Mammary epithelial cell (primary cell): ENCODE measurements at places on chromosomes 7 and 10.

DNA sequence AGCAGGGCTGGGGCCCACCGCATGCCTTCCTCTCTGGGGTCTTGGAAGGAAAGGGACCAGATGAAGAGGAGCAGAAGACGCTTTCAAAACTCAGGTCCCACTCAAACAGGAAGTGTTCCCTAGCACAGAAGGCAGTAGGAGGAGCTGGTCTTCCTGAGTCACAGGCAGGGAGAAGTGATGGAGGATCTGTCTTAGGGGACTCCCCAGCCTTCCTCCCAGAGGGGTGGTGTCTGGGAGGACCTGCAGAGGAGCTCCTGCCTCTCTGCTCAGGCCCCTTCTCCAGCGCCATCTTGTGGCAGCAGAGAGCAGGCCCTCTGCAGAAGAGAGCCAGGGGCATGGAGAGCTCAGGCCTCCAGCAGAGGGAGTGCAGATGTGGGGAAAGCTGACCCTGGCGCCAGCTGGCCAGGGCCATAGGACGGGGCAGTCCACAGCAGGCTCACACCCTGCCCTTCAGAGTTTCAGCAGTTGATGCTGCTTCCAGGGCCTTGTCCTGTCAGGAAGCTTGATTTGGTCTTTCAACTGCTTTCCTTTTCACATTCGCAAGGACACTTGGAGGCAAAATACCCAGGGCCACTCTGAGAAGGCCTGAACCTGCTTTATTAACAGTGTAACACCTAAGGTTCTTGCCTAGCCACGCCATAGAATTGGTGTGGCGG lies 62.2 kb upstream of the TARP start:
- peak; percentile 75 for DNase-seq

GRCh38 chr7:114885836-114886235 lies 36.1 kb upstream of the MDFIC start:
- peak; percentile 5 for DNase-seq

DNA sequence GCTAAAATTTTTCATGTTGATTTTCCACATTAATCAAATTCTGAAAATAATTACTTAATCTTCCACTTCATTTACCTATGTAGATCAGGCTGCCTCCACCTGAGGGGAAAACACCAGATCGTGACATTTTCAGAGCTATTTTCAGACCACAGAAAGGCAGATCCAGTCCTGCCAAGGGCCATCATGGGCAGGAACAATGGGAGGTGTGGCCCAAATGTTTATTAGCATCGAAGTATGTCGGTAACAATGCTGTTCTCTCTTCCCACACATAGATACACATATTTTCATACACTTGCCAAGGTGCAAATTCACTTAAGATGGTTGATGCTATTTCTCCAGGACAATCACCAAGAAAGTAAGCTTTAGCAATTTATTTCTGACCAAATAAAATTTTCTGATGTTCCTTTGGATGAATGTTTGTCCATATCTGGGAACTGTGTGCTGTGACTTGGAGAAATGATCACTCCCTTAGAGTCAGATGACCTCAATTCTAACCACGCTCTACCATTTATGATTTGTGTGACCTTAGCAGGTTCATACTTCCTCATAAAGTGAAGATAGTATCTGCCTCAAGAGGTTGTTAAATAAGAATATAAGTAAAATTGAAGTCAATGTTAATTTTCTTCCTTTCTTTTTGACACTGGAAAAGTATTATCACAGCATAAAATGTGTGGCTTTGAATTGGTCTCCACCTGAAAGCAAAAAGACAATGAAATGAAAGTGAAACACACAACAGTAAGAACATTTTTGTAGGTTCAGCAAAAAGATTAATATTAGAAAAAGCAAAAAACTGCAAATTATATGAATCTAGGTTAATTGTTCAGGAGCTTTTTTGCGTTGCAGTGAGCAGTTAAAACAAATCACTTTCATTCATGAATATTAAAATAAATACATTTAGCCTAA lies 310.4 kb upstream of the PHF14 start:
- no peak for DNase-seq

DNA sequence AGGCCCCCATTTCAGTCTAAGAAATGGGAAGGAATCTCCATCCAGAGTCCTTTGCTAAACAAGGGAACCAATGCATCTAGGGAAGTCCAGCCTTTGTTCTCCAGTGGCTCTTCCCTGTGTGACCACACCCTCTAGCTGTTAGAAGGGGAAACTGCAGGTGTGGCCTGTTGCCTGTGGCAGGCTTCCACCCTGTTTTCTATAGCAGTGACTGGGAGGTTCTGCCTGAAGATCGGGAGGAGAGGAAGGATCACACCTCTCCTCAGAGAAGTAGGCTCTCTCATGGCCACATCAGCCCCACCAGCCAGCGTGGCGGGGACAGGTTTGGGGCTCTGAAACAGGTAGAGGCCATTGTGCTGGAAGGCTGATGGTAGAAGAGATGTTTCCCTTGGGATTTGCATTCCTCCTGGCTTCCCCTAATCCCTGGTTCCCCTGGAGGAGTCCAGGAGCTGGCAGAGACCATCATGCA lies 47.7 kb upstream of the TRIM8 start:
- DNase-seq = peak; percentile 57

GRCh38 chr10:117374506-117375359 lies 507 bp downstream of the PDZD8 start:
- DNase-seq = no peak

GRCh38 chr7:23458044-23458443 lies 12.2 kb downstream of the IGF2BP3 start:
- peak; percentile 66 for DNase-seq

DNA sequence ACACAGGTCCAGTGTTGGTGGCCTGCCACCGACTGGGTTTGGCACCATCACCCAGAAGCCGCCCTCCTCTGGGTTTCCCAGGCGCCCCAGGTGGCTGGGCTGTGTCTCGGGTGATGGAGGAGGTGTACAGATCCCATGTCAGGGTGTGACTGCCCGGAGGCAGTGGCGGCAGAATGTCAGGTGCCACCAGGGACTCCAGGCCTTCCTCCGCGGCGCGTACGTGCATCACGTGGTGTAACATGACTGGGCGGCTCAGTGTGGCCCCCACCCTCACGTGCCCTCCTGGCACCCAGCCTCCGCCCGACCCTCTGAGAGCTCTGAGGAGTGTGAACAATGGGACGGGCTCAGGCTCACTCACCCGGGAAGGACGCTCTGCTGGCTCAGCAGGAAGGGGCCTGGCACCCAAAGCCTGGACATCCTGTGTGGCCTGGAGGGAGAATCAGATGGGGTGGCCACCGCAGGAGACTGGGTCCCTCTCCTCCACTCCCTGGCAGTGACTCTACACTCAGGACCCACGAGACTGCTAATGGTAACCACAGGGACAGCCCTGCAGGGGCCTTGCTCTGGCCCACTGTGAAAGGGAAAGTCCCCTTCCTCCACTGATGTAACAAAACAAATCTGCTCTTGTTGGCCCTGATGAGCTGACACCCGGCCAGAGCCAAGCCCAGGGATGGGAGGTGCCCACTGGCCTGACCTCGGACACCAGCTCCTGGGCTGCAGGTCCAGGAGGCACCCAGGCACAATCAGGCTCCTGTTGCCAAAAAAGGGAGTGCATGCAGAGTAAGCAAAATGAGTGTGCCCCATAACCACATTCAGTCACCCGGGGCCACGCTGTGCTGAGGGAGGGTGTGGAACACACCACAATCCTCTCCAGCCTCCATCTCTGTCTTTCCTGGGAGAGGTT lies 164.8 kb downstream of the PRKAG2 start:
- no peak for DNase-seq

GRCh38 chr7:42010751-42011150 lies 226.3 kb downstream of the GLI3 start:
- no peak for DNase-seq

DNA sequence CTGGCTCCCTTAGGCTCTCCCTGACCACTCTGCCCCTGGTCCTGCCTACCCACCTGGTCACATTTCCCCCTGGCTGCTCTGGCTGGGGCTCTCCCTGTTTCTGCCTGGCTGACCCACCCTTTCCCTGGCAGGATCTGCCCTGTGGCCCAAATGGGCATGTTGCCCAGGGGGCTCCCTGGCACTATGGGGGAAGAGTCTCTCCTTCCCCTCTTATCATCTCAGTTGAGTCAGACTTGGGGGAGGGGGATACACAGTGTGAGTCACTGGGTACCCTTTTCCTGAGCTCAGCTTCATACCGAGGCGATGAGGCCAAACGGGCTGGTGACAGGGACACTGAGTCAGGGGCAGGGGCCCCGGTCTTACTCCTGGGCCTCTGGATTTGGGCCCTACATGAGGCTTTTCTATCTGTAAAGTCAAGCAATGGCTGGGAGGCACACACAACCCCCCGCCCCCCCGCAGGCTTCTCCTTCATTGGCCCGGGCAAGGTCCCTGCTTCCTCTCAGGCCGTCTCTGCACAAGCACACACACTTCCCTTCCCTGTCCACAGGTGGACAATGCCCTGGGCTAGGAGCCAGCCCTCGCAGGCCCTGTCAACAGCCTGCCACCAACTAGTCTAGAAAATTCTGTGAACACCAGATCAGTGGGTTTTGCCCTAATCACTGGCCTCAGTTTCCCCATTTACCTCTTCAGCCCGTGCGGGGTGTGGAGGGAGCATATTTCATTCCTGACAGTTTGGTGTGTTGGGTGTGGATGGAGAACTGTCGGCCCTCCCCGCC lies 627 bp upstream of the FLNC start:
- no peak for DNase-seq

GRCh38 chr10:124087672-124088634 lies 5.4 kb downstream of the CHST15 start:
- no peak for DNase-seq

DNA sequence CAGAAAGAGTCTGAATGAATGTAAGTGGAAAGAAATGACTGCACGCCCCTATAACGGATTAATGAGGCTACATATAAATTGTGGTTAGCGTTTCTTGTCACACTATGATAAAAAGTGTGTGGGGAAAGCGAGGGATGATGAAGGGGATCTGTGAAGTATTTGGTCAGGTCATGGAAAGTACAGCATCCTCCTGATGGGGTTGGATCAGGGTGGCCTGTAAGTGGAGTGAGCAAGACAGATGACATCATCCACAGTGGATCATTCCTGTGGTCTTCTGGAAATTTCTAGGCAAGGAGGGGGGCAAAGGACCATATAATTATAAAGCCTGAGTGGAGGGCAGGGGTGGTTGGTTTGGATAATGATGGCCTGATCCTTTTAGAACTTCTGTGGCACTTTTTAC lies 606.0 kb downstream of the INHBA start:
- peak; percentile 59 for DNase-seq

GRCh38 chr10:71989661-71990454 lies 25.7 kb downstream of the CHST3 start:
- DNase-seq = no peak

GRCh38 chr10:118259288-118259906 lies 82.7 kb downstream of the FAM204A start:
- peak; percentile 9 for DNase-seq

GRCh38 chr10:72229261-72230251 lies 13.5 kb upstream of the ASCC1 start:
- no peak for DNase-seq

DNA sequence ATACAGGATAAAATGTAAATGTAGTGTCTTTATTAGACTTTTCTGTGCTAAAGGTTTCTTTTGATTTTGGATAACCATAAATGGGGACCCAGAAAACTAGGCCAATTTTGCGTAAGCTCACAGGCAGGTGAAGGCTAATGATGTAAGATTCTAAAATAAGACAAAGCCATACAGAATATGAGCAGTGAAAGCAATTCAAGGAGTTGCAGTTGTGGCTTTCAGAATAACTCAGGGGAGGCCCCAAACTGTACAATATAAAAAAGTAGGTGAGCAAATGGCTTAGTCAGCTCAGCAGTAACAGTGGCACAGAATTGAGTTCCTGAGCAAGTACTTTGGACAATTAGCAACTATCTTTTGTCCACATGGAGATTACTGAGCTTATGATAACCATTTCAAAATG lies 81.7 kb upstream of the NRP1 start:
- DNase-seq = no peak

DNA sequence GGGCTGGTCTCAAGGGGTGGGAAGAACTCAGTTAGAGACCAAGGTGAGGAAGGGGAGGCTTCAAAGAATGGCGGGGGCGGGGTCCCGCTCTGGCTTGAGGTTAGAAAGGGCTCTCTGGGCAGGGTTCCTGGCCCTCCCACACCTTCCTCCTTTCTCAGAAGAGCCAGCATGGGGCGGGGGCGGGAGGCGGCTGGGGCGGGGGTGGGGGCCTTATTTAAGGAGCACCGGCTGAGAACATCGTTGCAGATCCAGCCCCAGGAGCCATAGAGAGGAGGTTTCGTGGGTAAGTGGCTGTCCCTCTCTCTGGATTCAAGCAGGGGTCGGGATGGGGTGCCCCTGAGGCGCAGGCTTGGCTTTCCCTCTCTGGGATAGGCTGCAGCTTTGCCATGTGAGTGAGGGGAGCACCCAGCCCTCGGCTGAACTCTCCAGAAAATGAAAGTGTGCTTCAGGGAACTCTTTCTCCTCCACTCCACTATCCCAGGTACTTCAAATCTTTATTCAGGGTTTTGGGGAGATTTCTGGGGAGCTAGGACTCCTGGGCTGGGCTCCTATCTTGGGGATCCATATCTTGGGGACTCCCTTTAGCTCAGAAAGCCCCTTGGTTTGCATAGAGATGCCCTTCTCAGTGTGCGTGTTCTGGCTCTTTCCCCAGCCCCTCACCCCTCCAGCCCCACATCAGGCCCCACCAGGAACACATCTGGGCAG lies 3.3 kb upstream of the CUEDC2 start:
- DNase-seq = no peak

DNA sequence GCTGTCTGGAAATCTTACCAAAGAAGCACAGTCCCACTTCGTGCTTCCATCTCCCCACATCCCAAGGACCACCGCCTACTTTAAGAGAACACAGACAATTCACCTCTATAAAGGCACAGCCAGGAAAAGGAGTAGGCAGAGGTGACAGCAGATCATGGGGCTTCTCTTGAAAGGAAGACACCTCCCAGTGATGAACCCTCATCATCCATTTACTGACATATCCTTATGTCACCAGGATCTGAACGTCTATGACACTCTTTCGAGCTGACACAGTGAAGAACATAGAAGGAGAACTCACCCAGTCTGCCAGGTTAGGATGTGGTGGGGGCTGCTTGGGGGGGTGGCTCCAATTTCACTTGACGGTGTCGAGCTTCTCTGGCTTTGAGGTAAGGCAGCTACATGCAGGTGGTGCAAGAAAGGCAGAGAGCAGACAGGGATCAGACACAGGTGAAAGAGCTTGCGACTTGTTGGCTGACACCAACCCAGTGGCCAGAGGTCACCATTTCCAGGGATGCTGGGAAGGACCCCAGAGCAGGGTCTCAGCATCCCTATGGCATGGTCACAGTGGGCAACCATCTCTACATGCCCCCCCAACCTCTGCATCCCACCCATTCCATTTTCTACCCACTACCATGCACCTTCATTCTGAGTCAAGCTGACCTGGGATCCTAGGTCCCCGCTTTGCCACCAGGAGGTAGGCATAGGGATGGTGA lies 67.5 kb downstream of the PRPF18 start:
- no peak for DNase-seq
